Left hindlimb (tissue), 1 donor: ENCODE measurements at places on chromosomes 5 and 9.

DNA sequence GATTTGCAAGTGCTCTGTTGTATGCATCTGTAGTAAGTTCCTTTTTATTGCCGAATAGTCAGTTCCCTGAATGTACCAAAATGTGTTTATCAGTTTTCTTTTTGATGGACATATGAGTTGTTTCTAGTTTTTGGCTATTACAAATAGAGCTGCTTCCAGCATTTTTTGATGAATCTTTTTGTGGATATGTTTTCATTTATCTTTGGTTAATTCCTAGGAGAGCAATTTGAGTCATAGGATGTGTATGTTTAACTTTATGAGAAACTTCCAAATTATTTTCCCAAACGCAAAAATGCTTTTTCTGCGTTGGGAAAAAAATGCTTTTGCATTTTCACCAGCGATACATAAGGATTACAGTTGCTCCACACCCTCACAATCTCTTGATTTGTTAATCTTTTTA lies 287.7 kb downstream of the FER start:
- DNase-seq = no peak

DNA sequence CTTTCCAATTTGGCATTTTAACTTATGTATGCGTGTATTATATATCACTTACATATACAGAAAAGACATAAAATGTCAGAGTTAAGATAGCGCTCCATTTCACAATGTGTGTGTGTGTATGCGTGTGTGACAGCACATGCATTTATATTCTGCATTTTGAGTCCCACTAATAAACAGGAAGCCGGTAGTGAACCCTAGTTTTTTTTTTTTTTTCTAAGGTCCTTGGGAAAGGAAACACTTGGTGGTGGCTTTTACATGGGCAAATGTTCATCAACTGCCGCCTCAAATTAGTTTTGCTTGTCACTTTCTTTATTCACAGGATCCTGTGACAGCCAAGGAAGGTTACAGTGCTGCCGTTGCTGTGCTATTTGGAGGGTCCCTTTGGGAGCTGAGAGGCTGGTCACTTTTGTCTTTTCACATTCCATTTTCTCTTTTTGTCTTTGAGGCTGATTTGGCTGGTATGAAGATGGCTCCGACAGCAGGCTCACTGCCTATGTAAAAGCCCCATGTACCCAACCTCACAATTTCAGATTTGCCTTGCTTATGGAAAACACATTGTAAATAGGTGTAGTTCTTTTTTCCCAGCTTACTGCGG lies 298.9 kb downstream of the CSNK1G3 start:
- DNase-seq = no peak

DNA sequence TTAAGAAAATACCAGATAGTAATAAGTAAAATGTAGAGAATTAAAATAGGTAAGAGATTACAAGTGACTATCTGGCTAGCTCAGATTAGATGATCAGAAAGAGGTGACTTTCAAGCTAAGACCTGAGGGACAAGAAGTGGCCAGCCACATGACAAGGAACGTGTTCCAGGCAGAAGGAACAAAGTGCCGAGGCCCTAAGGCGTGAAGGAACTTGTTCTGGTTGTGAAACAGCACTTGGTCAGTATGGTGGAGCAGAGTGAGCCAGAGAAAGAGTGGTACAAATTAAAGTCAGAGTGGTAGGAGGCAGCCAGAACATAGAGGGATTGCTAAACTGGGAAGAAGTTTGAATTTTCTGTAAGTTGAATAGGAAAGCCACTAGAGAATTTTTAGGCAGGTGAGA lies 73.6 kb downstream of the ADRB2 start:
- no peak for DNase-seq

DNA sequence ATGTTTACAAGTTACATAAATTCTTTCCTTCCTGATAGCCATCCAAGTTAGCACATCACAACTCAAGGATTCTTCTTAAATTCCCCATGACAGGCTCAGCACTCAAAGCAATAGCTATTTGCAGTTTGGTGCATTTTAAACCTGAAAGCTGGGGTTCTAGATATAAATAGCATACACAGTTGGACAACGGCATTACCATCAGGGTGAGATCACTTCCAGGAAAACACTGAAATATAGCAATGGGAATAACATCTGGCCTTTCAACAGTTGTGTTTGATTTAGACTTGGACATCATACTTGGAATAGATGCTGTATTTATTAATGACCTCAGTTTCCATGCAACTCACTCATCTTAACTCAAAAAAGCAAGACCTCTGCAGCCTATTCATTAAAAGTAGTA lies 24.7 kb upstream of the LECT2 start:
- peak; percentile 43 for DNase-seq

DNA sequence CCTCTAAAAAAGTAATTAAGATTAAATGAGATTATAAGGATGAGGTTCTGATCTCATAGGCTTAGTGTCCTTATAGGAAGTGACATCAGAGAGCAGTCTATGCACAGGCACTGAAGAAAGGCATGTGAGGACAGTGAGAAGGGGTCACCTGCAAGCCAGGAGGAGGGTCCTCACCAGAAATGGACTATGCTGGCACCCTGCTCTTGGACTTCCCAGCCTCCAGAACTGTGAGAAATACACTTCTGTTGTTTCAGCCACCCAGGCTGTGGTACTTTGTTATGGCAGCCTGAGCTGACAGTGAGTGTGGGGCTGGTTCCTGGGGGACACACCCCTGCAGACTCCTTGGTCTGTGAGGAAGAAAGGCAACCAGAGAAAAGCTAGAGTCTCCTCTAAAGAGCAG lies 34.7 kb upstream of the IL6ST start:
- no peak for DNase-seq
